Colonic mucosa (tissue), 4 donors: ENCODE measurements at places on chromosomes 3 and 15. TPM values are rescaled to one million over a fixed set of nuclear protein-coding genes. Genes with fewer than 3 reads are reported as not detected.

GRCh38 chr15:77354063-77354462 lies 65.8 kb downstream of the PEAK1 start:
- no peak for DNase-seq

- no peak for DNase-seq
These were observed 279.4 kb upstream of the TLE3 start for GRCh38 chr15:70376929-70377691.

CDC25A gene
- 23.7 TPM for total RNA-seq

GRCh38 chr15:79208179-79208578 lies 74.3 kb upstream of the ANKRD34C start:
- DNase-seq, result no peak

DNA sequence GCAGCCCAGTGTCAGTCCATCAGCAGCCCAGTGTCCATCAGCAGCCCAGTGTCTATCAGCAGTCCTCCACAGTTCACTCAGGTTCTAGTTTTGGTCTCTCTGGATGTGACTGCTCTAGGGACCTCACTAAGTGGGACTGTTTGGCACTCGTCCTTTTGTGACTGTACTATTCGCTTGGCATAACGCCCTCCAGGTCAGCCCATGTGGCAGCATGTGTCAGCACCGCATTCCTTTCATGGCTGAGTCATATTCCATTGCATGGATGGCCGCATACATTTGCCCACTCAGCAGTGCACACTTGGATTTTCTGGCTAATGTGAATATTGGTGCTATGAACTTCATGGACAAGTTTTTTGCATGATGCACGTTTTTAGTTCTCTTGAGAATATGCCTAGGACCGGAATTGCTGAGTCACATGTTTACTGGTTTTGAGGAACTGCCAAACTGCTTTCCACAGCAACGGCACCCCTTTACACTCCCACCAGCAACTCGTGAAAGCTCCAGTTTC lies 16.4 kb downstream of the CHST13 start:
- no peak for DNase-seq

CTDSPL2 gene
- total RNA-seq, result 31.7 TPM

DNA sequence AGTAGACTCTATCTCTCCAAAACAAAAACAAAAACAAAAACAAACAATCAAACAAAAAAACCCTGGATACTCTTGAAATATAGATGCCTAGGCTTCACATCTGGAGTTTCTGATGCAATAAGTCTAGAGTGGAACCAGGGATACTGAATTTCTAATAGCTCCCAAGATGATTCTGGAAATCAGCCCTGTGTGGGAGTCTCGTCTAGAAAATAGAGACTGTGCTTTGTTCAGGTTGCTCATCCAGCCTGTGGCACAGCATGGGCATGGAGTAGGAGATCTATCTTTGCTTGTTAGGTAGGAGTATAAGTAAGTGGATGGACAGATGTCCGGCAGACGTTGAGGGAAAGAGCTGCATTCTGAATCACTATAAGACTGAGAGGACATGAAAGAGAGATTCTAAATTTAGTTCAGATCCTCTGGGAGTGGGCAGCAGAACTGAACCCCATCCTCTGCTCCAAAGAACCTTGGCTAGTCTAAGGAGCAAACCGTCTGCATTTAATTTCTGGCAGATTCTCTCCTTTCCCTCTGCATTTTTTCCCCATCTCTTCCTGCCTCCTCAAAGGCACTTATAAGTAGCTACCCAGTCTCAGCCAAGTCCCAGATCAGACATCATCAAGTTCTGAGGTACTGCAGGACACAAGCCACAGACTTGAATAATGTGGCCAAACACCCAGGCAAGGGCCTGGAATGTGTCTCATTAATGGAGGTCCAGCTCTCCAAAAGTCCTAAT lies 92.6 kb upstream of the STRIT1 start:
- no peak for DNase-seq

DNA sequence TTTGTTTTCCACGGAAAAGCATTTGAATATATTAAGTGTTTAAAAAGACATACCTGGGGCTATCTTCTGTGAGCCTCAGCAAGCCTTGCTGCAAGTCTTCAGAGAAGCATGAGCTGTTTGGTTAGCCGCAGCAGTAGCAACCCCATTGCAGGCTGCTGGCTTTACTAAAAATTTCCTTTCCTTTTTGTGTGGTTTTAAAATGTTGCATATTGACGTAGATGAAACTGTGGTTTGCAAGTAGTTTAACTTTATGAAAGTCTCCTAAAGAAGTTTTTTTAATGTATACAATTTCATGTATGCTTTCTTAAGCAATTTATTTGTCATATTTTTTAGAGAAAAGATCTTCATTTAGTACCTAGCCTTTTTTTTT lies at the start of gene GPR171:
TSS of gene GPR171 (minus strand) at position 166 of the 370 bp plus-strand sequence. CDS start 3,830 bp downstream, outside the sequence.
- no peak for DNase-seq

- no peak for DNase-seq
These were observed 102.8 kb downstream of the IL1RAP start for GRCh38 chr3:190616637-190617036.

DNA sequence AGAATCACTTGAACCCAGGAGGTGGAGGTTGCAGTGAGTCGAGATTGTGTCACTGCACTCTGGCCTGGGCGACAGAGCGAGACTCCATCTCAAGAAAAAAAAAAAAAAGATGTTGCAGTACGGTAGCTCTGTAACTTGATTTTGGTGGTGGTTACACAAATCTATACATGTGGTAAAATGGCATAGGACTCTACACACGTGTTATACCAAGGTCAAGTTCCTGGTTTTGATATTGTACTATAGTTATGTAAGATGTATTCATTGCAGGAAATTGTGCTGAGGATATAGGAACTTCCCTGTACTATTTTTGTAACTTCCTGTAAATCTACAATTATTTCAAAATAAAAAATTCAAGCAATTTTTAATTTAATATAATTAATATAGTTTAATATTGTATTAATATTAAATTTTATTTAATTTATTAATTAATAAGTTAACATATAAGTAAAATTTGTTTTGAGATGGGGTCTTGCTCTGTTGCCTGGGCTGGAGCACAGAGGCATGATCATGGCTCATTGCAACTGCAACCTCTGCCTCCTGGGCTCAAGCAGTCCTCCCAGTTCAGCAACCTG lies 9.9 kb downstream of the MYD88 start:
- DNase-seq, result no peak
